NCI-H524 treated with DMSO at 0.1 percent for 48 hours (cell line): ENCODE measurements at places on chromosomes 5 and 9.
A peak's percentile ranks its signal among the peaks of the same experiment; 100 is the strongest.

DNA sequence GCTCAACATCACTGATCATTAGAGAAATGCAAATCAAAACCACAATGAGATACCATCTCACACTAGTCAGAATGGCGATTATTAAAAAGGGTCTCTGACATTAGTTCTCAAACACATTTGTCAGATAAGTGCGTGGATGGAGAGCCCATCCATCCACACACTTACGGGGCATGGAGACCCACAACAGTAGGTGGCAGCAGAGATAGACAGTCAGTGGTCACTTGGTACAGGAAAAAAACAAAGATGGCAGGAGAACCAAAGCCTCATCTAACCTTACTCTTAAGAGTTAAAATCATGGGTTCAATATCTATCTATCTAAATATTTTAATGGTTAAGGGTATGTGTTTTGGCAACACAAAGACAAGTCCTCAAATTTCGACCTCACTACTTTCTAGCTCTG is 1378.7 kb upstream of the C9orf72 start:
- no peak for DNase-seq

GRCh38 chr9:132190966-132191365 is 29.1 kb downstream of the NTNG2 start:
- DNase-seq = no peak

DNA sequence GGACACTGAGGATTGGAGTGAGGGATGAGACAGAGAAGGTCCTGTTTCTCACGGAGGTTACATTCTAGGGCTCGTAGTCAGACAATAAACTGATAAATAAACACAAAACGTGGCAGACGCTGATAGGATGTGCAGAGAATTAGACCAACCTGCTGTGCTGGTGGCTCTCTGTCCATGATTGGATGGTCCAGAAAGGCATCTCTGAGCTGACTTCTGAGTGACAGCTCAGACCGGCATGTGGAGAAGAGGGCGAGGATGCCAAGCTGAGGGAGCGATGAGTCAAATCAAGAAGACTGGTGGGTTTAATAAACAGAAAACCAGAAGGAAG is 132.3 kb upstream of the TAF11L2 start:
- no peak for DNase-seq

DNA sequence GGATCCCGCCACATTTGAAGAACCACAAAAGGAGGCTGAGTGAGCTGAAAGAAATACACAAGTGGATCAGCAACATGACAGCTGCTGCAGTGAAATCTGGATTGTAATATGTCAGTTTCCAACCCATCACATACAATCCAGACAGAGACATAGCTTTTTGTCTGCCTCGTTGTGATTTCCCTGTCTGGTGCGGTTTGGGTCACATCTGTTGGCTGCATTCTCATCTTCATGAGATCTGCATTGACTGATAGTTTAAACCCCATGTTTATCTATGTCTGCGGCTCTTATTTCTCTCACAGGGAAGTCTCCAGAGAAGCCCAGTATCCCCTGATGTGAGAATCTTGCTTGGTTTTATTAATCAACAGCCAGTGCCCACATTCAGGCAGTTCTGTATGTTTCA is 403.1 kb upstream of the ZNF608 start:
- no peak for DNase-seq

GRCh38 chr9:79215821-79216220 is 355.9 kb upstream of the TLE4 start:
- no peak for DNase-seq

GRCh38 chr5:169695025-169695625 is 58.0 kb downstream of the DOCK2 start:
- no peak for DNase-seq

- DNase-seq = no peak
Measured at GRCh38 chr9:33797837-33798236, 2.5 kb downstream of the PRSS3 start.

- DNase-seq = no peak
Measured at GRCh38 chr5:168747987-168748777, 169.0 kb upstream of the PANK3 start.

DNA sequence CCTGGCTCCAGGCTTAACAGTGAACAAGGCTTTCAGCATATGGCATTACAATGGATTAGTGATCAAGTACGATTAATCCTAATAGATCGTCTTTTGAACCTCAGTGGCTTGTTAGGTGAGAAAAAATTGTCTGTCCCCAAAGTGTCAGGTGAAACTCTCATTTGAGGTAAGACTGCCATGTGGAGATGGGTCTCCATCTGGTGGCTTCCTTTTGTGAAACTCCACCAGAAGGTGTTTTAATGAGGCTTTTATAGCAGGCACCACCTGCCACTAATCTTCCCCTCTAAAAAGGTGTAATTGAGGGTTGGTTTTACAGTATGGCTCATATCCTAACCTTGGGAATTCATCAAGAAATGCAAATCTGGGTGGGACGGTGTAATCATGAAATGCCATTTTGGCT is 471.1 kb upstream of the MPDZ start:
- DNase-seq = peak; percentile 95

DNA sequence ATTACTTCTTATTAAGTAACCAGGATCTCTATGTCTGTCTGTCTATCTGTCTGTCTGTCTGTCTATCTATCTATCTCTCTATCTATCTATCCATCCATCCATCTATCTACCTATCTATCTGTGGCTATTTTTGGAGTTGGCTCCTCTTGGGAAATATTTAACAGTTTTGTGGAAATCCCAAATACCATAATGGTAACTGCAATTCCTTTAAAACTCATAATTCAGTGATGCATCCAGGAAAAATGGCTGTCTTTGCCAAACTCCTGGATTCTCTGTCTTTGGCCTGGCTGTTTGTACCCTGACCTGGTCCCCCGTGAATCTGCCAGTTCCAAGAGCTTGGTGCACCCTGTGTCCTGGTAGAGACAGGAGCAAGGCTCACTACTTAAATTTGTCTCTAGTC is 197.0 kb downstream of the PCSK1 start:
- DNase-seq = no peak

GRCh38 chr5:146016764-146017484 is 80.5 kb downstream of the SH3RF2 start:
- no peak for DNase-seq

- no peak for DNase-seq
Measured at GRCh38 chr5:13749766-13750165, 194.7 kb downstream of the DNAH5 start.

DNA sequence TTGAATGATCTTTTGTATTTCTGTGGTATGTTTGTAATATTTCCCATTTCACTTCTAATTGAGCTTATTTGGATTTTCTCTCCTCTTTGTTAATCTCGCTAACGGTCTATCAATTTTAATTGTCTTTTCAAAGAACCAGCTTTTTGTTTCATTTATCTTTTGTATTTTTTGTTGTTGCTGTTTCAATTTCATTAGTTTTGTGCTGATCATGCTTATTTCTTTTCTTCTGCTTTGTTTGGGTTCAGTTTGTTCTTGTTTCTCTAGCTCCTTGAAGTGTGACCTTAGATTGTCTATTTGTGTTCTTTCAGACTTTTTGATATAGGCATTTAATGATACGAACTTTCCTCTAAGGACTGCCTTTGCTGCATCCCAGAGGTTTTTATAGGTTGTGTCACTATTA is 28.4 kb upstream of the SNCAIP start:
- DNase-seq = no peak

DNA sequence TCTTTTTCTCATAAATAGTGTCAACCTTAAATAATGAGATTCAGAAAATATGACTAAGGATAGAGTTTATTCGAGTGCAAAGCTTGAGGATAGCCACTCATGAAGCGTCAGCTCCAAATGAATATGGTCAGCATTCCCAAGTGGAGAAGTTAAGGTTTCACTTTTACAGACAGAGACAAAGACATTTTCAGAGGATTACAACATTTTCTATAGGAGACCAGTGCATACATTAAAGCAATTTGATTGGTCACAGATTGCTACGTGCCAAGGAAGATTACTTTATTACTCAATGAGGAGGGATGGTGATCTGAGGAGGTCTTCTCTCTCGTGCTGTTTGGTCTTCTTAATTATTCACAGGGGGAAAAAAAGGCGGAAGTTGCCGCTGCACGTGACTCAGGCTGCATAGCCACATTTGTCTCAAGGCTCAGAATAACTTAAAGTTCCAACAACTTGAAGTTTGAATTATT is 60.1 kb upstream of the SPATA31C2 start:
- DNase-seq = no peak

GRCh38 chr9:134178768-134179551 is 14.6 kb upstream of the RNU6ATAC start:
- no peak for DNase-seq

DNA sequence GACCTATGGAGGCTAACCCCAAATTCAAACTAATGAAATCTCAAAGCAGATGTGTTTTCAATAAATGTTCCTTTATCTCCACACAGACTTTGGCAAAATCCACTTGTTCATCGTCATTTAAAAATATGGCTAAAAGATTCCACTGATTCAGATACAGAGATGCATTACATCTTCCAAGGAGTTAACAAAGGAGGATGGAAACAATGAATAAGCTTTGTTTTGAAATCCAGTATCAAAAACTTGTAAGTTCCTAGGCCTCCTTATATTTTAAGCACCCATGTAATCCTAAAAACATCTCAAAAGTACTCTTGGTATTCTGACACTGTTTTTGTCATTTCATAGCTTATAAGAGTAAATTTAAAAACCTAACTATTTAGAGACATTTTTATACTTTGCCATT is 345.6 kb upstream of the ACTBL2 start:
- no peak for DNase-seq

GRCh38 chr9:94945197-94946144 is 219.0 kb downstream of the AOPEP start:
- DNase-seq = no peak

- DNase-seq = peak; percentile 60
Measured at GRCh38 chr5:178391480-178391879, 158.9 kb upstream of the PHYKPL start.

DNA sequence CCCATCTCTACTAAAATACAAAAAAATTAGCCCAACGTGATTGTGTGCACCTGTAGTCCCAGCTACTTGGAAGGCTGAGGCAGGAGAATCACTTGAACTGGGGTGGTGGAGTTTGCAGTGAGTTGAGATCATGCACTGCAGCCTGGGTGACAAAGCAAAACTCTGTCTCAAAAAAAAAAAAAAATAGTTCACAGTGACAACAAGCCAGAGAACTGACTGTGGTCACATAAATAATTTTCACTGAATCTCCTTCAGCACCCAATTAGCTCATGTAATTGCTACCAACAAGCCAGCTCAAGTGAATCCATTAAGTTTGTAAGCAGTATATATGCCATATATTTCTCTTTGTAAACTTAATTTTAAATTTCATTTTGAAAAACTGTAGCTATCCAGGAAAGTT is 14.5 kb upstream of the AFAP1L1 start:
- DNase-seq = no peak

DNA sequence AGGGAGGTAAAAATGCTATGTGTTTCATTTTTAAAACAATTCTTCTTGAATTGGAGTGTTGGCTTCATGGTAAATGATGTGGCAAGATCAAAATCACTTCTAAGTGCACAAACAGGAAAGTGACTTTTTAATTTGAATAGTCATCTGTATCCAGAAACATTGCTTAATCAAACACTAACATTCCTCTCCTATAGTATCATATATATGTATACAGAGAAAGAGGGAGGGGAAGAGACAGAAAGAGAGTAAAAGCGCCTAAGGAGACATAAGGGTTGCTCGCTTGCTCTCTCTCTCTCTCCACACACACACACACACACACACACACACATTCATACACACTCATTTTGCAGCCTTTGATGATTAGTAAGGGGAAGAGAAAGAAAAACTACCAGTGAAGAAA is 95.4 kb upstream of the PRDM9 start:
- DNase-seq = no peak

GRCh38 chr5:10577371-10578292 is 13.8 kb downstream of the ANKRD33B start:
- DNase-seq = no peak

- peak; percentile 63 for DNase-seq
Measured at GRCh38 chr9:114488398-114489129, 16.7 kb downstream of the WHRN start.

DNA sequence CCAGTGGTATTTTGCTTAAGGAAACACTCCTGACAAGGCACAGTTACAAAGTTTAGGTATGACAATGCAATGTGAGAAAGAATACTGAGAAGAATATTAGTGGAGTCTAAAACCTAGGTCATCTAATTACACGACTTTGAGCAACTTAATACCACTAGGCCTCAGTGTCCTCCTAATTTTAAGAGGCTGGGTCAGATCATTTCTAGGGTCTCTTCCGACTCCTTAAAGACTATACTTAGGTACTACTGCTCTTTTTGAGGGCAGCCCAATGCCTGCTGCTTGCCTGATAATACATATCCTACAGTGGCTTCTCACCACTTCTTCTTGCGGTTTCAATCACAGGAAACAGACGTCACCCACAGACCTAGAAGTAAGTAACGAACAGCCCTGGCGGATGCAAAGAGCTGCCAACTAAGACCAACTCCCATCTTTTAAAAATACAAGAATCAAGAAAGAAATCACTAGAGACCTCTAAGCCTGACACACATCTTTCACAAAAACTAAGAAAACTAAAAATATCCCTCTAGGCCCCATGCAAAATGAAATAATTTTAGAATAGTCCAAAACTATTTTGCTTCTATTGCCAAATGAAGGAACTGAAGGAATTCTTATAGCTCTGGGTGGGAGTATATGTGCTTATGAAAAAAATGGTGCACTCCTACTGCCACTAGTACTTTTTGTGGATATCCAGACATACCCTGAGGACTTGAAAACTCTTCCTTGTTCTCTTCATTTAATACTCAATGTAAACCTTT is 13.1 kb downstream of the DIAPH1 start:
- DNase-seq = no peak
